Aorta (tissue), 5 donors: ENCODE measurements at places on chromosomes 1 and 21. TPM values are rescaled to one million over a fixed set of nuclear protein-coding genes. Genes with fewer than 3 reads are reported as not detected.

ZNF695 gene
- not detected for polyA plus RNA-seq

PTGS2 gene
- 2.0 TPM for polyA plus RNA-seq

SLC44A5 gene
- 1.6 TPM for polyA plus RNA-seq

HES2 gene
- 1.4 TPM for polyA plus RNA-seq

PTPN7 gene
- 0.33 TPM for polyA plus RNA-seq

NFASC gene
- 4.3 TPM for polyA plus RNA-seq

SH2D1B gene
- 0.10 TPM for polyA plus RNA-seq

KRTAP13-2 gene
- polyA plus RNA-seq = not detected

MAB21L3 gene
- 0.25 TPM for polyA plus RNA-seq

SPRR5 gene
- polyA plus RNA-seq = not detected

RGL1 gene
- 8.8 TPM for polyA plus RNA-seq

CBR3 gene
- 30.4 TPM for polyA plus RNA-seq

TESK2 gene
- 3.8 TPM for polyA plus RNA-seq

MAP10 gene
- 0.72 TPM for polyA plus RNA-seq

BEND5 gene
- 7.5 TPM for polyA plus RNA-seq

CFHR3 gene
- polyA plus RNA-seq = 1.6 TPM

SLC5A3 gene
- 3.0 TPM for polyA plus RNA-seq

ADORA3 gene
- 13.4 TPM for polyA plus RNA-seq

SPATA17 gene
- not detected for polyA plus RNA-seq

MX2 gene
- 0.69 TPM for polyA plus RNA-seq

WDR64 gene
- not detected for polyA plus RNA-seq

PCAT6 gene
- not detected for polyA plus RNA-seq

MAN1C1 gene
- polyA plus RNA-seq = 15.5 TPM

DNAJC28 gene
- polyA plus RNA-seq = 3.0 TPM

ACBD6 gene
- polyA plus RNA-seq = 29.4 TPM

ZBTB8B gene
- polyA plus RNA-seq = not detected

MYCL gene
- polyA plus RNA-seq = 0.50 TPM

GSTM5 gene
- 10.8 TPM for polyA plus RNA-seq

IL20 gene
- not detected for polyA plus RNA-seq

CHODL gene
- polyA plus RNA-seq = 2.9 TPM

SH2D5 gene
- not detected for polyA plus RNA-seq

LHX8 gene
- not detected for polyA plus RNA-seq

ACTN2 gene
- polyA plus RNA-seq = 40.1 TPM

DMBX1 gene
- polyA plus RNA-seq = not detected

F5 gene
- 3.5 TPM for polyA plus RNA-seq
